ENCODE measurements at places on chromosomes 5 and 9.
A peak's percentile ranks its signal among the peaks of the same experiment; 100 is the strongest.

DNA sequence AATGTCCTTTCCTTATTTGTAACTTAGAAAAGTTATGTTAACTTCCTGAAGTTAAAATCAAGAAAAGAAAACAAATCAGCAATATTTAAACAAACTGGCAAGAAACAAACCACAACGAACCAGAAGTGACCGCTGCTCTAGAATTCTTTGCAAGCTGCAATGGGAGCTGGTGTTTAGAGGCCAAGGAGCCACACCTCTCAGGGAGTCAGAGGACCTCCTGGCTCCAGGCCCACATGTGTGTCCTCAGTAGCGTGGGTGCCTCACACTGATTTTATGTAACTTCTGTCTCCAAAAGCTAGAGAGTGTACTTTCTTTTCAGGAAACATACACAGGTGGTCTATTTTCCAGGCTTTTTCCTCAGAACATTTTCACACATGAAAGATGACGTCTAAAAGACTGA is 100.4 kb downstream of the IRX2 start:
- no peak for DNase-seq

DNA sequence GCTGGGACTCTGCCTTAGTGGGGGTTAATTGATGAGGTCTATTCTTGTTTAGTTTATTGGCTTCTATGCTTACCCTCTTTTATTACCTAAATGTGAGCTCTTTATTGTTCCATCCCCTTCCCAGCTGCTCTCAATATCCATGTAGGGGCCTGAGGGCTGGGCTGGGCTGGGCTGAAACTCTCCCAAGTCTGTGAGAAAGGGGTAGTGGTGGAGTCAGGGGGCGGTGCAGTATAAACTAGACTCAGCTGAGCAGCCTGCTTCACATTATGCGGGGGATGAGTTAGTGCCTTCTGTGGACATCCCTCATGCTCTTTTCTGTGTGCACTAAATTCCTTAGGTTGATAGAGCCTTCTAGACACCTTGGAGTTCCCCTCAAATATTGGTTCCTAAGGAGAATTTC is 451.8 kb upstream of the PTGER4 start:
- no peak for DNase-seq

DNA sequence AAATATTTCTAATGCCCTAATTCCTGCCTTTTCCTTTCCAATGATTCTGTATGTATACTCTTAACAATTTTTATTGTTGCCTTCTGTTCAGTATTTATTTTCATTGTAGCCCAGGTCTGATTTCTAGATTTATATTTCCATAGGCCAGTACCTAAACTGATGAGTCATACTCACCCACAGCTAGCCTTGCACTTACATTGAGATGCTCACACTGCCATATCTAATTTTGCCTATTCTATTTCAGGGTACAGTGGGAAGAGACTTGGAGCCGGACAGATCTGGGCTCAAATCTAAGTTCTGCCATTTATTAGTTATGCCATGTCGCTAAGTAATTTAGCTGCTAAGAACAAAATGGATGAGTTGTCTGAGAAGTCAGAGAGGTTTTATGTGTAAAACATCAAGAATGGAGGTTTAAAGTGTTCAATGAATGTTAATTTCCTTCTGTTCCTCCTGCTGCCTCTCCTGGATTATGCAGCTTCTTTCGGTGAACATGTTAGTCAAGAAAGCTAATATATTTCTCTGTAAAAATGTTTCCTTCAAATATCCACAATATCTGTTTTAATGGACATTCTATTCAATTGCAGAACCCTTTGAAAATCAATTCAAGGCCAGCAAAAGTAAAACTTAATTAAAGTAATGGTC is 62.3 kb upstream of the CDK5RAP2 start:
- DNase-seq: no peak

DNA sequence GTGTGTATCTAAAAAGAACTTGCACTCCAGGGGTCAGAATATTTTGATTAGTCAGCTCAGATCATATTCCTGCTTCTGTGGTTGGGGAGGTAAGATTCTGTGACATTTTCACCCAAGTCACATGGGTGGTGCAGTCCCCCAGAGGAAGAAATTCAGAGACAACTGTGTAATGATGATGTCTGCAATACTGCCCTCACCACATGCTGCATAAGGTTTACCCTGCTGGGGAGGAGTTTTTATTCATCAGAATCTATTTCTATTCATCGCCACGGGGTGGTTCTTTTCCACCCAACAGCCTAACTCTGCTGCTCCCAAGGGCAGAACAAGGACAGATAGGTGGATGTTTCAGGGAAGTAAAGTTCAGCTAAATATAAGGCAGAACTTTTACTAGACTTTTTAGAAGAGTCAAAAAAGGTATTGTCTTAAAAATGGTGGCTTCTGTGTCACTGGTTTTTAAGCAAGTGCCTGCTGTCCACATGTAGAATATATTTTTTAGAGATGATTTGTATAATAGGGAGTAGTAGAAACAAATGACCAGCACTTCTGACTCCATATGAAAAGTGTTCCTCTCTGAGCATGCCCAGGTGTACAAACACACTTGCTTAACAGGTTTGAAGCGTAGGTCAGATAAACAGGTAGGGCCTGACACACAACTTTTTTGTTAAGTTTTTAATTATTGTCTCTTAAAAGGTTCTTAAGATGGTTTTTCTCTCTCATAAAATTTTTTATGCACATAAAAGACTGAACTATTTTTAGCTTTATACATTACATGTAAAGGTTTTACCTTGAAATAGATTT is 352.7 kb downstream of the LRRC70 start:
- DNase-seq: no peak

- no peak for DNase-seq
Measured at GRCh38 chr5:72855821-72856220, 39.4 kb downstream of the TNPO1 start.

DNA sequence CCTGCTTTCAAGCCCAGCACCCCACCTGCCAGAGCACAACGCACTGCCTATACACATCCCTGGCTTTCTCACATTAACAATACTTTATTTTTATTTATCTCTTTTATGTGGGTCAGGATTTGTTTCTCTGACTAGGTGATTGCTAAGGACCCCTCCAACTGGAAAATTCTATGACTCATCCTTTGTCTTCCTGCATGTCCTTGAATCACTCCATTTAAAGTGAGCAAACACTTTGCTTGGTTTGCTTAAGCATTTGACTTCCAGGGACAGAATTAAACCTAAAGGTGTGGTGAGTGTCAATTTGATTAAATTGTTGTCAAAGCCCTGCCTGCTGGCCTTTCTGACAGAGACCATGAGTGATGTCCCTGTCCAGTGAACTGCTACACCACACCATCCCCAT is 536.5 kb upstream of the BRINP1 start:
- peak; percentile 93 for DNase-seq

DNA sequence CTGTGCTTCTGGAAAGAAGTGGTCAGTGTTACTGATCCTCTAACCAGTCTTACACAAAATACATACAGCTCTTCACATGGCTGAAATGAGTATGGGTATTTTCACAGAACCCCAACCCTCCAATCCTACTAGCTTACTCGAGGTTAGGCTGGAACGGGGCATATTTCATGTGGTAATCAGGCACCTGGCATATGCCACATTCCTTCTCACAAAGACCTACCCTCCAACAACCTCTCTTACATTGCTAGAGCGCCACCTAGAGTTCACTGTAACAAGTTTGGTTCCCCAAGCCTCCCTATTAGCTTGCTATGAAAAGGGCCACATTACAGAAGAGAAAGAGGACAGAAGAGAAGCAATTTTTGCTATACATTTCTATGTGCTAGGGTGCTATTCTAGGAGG is 597.3 kb downstream of the PRELID2 start:
- peak; percentile 78 for DNase-seq

DNA sequence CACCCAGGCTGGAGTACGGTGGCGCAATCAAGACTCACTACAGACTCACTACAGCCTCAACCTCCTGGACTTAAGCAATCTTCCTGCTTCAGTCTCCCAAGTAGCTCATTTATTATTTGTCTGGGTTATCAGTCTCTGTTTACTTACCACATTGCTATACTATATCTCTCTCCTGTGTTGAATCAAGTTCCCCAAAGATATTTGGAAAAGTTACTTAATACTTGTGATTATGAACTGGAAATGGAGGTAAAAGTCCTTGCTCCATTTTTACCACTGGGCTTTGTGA is 55.6 kb downstream of the ANGPTL2 start:
- no peak for DNase-seq

DNA sequence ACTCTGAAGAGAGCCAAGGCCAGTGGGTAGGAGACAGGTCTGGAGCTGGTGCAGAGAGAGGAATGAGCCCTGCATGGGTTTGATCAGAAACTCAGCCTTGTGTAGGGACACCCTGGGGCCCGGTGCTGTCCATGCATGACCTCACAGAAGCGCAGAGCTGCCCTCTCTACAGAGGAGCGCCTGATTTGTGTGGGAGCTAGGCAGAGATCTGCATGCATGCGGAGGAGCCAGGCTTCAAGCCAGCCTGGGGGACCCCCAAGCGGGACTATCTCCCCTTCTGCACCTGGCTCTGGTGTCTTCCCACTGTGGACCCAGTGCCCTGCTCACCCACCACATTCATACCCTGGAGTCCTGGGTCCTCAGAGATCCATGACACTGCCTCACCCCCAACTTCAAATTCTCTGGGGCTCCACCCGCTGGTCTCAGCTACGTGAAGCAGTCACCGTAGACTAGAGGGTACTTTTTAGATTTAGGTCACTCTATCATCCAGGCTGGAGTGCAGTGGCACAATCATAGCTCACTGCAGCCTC is 2.6 kb upstream of the LCN2 start:
- DNase-seq: no peak

GRCh38 chr9:134356496-134357470 is 30.5 kb downstream of the RXRA start:
- DNase-seq: no peak

DNA sequence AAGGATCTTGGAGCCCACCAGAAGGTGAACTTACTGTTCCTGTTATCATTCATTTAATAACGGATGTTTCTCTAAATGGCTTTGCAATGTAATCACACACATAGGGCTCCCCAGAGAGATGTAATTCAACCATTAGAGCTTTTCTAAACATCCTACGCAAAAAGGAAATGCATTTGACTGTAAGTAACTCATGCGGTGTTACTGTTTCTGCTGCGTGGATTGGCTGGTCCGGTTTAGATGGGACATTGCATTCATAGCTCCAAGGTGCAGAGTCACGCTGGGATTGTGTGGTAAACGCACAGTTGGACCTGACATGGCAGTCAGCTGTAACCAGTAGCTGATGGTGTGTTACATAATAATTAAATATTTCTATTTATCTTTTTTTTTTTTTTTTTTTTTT is 185.5 kb upstream of the OTULINL start:
- DNase-seq: no peak

DNA sequence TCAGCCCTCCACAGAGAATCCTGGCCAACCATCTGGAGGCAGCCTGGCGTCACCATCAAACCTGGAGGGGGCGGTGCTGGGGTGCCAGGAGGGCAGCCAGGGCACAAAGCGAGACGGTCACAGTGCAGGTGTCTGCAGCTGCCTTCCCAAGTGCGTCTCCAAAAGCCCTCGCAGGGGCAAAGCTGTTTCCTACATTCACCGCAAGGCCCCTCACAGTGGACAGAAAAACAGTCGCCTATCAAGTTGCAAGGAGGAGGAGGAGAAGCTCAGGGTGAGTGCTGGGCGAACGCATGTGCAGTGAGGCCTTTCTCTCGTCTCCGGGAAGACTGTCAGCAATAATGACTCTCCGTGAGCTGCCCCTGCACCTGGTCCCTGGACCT is 18.0 kb upstream of the LHX3 start:
- no peak for DNase-seq

GRCh38 chr5:131416729-131417128 is 152.9 kb downstream of the CDC42SE2 start:
- DNase-seq: no peak

DNA sequence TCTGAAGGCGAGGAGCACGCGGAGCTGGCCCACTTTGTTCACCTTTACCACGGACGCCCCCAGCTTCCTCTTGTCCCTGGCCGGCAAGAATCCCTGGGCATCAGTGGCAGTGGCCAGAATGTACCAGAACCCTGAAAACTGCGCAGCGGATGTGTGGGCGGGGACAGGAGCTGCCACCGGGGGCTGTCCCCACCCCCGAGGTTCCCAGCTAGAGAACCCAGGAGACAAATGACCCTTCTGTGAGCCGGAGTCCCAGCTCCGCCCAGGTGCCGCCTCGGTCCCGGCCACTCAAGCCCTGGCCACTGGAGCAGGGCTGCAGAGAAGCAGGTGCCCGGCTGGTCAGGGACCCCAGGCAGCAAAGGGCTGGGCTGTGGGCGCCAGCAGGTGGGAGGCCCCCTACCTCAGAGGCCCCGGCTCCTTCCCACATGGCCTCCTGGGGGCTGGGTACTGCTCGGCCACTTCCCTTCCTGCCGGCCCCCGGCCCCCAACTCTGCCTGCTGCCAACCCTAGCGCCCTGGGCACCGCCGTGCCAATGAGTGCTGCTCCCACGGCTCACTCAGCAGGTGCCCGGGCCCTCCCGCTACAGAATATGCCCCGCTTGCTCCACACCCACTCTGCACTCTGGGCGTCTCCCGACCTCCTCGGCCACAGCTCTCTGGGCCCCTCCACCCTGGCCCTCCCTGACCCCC is 713 bp downstream of the LCN10 start:
- no peak for DNase-seq

- DNase-seq: no peak
Measured at GRCh38 chr5:23446424-23446823, 61.0 kb upstream of the PRDM9 start.

DNA sequence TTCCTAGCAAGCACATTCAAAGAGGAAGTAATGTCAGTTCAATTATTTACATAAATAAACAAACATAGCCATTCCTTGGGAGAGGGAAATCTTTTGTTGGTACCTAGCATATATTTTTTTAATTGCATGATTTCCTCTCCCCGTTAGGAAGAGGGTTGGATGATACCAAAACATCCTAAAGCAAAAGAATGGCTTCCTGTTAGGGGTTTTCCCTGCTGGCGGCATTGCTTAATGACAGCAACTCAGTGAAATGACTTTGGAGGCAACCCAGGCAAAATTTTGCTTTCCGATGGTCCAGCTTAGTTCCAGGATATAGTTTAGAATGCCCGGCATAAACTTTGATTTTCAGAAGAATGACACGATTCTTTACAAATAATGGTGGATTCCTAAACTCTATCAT is 73.2 kb downstream of the MAT2B start:
- DNase-seq: no peak
